ENCODE measurements at places on chromosomes 1 and 21.

DNA sequence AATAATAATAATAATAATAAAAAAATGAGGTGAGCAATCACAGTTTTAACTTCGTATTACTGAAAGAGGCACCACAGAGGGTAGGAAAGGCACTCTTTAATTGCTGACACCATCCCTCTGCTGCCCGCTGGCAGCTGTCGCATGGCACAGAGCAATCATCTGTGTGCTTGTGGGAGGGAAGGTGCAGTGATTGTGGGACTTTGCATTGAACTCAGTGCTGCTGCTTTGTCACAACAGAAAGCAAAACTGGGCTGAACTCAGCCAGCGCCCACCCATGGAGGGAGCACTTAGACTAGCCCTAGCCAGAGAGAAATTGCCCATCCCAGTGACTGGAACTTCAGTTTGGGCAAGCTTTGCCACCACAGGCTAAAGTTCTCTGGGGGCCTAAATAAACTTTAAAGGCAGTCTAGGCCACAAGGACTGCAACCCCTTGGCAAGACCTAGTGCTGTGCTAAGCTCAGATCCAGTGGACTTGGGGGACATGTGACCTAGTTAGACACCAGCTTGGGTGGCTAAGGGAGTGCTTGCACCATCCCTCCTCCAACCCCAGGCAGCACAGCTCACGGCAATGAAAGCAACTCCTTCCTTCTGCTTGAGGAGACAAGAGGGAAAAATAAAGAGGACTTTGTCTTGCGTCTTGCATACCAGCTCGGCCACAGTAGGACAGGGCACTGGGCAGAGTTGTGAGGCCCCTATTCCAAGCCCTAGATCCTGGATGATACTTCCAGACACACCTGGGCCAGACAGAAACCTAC is 59.3 kb downstream of the WDR4 start:
- DNase-seq: no peak

- DNase-seq: peak; percentile 53
These were observed 1.0 kb upstream of the ATP2B4 start for GRCh38 chr1:203625628-203626019.

DNA sequence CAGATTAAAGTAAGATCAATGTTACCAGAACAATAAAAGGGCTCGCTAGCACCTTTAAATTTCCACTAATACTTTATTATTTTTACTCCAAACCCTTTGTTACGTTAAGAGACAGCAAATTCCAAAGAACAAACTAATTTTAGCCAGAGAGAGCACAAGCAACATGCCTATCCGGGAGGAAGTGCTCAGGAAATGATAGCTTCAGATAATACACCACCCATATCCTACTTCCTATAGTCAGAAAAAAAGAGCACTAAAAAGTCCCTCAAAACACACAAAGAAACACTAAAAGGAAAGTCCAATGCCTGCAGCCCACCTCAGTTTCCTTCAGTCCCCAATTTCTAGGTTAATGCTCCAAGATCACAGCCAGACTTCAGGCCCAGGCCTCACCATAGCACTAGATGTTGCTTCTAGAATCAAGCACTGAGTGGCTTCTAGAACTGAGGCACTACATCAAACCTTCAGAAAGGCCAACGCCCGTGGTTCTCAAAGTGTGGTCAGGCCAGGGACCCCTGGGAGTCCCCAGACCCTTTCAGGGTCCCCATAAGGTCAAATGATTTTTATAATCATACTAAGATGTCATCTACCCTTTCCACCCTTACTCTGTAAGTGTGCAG is 142.6 kb downstream of the PSMG1 start:
- no peak for DNase-seq

GRCh38 chr21:14318578-14318977 is 64.4 kb downstream of the HSPA13 start:
- no peak for DNase-seq

DNA sequence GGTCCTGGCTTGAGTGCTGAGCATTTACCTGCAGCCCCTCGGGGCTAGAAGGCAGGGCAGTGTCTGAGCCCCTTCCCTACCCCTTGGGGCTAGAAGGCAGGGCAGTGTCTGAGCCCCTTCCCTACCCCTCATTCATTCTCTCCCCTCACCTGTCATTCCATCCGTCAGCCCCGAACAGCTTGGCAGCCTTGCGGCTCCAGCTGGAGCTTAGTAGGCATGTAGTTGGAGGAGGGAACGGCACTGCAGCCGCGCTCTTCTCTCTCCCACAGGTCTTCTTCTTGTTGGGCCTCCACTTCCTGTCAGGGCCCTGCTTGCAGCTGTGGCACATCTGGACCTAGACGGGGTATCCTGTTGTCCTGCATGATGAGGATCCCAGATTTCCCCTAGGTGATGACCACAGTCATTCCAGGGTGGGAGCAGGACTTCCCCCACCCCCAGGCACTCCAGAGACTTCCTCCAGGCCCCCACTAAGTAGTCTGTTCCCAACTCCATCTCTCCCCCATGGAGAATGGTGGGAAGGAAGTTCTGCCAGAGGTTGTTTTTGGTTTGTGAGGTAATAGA is 22.2 kb downstream of the MAPKAPK2 start:
- no peak for DNase-seq

- DNase-seq: no peak
These were observed 385.2 kb downstream of the DUSP10 start for GRCh38 chr1:221356693-221357092.

GRCh38 chr1:32180186-32181060 is 948 bp downstream of the TXLNA start:
- no peak for DNase-seq

- DNase-seq: no peak
These were observed 14.8 kb upstream of the NCMAP start for GRCh38 chr1:24540906-24541710.

DNA sequence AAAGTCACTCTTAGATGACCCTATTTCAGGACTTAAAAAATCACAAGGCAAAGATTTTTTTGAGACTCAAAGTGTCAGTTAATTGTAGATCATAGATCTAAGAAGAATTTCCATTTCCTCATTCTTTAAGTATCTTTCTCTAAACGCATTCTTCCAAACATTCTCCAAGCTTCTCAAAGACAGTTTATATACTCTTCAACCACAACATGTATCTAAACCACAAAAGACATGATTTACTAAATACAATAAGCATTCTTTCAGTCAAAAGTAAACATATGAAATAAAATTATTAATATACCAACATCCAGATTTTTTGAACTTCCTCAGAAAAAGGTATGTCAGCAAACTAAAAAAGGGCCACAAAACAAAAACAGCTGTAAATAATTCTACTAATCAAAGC is 24.4 kb downstream of the RC3H1 start:
- DNase-seq: no peak

Data from T-helper 17 cell (primary cell).